ENCODE measurements at places on chromosomes 13 and 19. TPM values are rescaled to one million over a fixed set of nuclear protein-coding genes. Genes with fewer than 3 reads are reported as not detected.
A peak's percentile ranks its signal among the peaks of the same experiment; 100 is the strongest.

CRTC1 gene
- 18.2 TPM for total RNA-seq

DNA sequence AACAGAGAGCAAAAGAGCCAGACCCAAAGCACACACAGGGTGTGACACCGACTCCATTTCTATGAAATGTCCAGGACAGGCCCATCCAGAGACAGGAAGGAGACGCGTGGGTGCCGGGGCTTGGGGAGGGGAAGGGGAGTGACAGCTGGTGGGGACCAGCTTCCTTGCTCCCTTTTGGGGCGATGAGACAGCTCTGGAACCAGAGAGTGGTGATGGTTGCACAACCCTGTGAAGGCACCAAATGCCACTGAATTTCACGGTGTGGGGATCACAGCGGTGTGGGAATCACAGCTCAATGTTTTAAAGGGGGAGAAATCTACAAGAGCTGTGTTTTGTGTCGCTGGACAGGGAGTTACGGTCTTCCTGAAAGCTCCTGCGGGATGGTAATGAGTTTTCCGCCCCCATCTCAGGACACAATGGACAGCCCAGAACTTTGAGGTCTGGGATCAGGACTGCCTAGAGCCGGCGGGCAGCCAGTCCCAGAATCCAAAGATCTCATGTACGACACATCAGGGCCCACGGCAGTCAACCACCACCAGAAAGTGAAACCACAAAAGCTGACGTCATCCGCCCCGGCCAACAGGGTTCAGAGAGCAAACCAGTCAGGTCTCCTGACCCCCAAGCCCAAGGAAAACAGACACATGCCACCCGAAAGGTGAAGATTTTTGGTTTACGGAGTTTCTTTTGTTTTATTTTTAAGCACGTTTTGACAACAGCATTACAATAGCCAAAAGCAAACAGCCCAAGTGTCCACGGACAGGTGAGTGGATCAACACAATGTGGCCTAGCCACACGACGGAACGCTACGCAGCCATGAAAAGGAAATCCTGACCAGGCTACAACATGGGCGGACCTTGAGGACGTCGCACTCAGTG, 7.3 kb downstream of the SGTA start:
- no peaks in the 10 kb centered on the region for H3K4me1 ChIP-seq
- no peak overlapping the region for H3K4me3 ChIP-seq
- no peaks in the 10 kb centered on the region for H3K27me3 ChIP-seq
- no peak overlapping the region for H3K27ac ChIP-seq
- H3K36me3 ChIP-seq: no peaks in the 10 kb centered on the region
- no peak for DNase-seq

DNA sequence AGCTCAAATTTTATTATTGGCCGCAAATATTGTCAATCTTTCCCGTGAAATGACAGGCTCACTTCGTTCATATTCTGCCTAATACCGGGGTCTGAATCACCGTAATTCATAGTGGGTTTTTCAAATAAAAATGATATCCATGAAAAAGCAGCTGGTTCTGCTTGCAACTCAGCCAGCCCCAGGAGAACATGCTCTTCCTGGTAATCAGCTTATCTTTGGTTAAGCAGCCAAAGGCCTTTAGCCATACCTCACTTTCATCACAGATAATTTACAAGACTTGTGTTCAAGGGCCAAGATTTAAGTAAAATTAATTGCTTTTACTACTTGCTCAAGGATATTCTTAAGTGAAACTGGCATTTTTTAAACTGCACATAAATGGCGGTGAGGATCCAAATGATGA, 22.5 kb downstream of the RNASEH2B start:
- no peak overlapping the region for H3K4me3 ChIP-seq
- no peak overlapping the region for H3K27ac ChIP-seq
- H3K27me3 ChIP-seq: no peaks in the 10 kb centered on the region
- H3K36me3 ChIP-seq: no peaks in the 10 kb centered on the region
- no peak for DNase-seq

GRCh38 chr19:34284505-34284904, 30.2 kb downstream of the GARRE1 start:
- no peak overlapping the region for H3K4me3 ChIP-seq
- no peaks in the 10 kb centered on the region for H3K27me3 ChIP-seq
- no peaks in the 10 kb centered on the region for H3K36me3 ChIP-seq
- no peak overlapping the region for H3K27ac ChIP-seq

DNA sequence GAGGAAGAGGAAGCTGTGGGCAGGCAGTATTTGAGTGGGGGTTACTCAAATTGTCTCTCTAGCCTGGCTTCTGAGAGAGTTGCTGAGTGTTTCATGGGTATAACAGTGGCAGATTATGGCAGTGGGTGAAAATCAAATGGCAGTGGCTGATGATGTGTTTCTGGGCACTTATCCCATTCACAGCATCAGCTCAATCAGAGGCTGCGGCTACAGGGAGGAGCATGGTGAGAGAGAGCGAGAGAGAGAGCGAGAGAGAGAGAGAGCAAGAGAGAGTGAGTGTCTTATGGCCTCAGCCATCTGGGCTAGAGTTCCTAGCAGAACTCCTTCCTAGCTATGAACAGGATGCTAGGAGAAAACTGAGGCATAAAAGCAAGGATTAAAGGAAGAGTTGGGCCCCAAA, 178.9 kb downstream of the OLFM4 start:
- H3K27me3 ChIP-seq: no peaks in the 10 kb centered on the region
- H3K36me3 ChIP-seq: no peaks in the 10 kb centered on the region
- H3K4me1 ChIP-seq: no peaks in the 10 kb centered on the region
- H3K27ac ChIP-seq: no peak overlapping the region
- H3K4me3 ChIP-seq: no peak overlapping the region

- H3K27ac ChIP-seq: no peak overlapping the region
- DNase-seq: no peak
- H3K27me3 ChIP-seq: no peaks in the 10 kb centered on the region
- no peak overlapping the region for H3K4me3 ChIP-seq
Measured at GRCh38 chr19:35460608-35461007, 12.6 kb downstream of the FFAR2 start.

CEACAM4 gene
- total RNA-seq: not detected

DNA sequence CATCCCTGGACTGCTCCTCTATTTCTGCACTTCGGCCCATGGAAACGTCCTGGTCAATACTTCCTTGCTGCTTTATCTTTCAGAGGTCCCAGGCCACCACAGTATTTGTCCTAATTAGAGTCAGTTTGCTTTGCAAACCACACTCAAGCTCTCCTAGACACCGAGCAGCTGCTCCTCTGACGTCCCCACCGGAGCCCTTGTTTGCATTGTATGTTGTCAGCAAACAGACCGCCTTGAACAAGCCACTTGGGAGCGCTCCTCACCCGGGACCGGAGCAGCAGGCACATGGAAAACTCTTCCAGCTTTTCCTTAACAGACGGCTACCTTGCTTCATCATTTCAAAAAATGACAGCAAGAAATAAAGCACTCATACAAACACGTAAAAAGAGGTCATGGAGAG, 51.5 kb upstream of the GTF3A start:
- H3K27me3 ChIP-seq: no peaks in the 10 kb centered on the region
- DNase-seq: no peak
- no peaks in the 10 kb centered on the region for H3K36me3 ChIP-seq
- H3K4me3 ChIP-seq: no peak overlapping the region
- H3K27ac ChIP-seq: no peak overlapping the region
- H3K4me1 ChIP-seq: peaks cover 5% of the 10 kb centered on the region

DNA sequence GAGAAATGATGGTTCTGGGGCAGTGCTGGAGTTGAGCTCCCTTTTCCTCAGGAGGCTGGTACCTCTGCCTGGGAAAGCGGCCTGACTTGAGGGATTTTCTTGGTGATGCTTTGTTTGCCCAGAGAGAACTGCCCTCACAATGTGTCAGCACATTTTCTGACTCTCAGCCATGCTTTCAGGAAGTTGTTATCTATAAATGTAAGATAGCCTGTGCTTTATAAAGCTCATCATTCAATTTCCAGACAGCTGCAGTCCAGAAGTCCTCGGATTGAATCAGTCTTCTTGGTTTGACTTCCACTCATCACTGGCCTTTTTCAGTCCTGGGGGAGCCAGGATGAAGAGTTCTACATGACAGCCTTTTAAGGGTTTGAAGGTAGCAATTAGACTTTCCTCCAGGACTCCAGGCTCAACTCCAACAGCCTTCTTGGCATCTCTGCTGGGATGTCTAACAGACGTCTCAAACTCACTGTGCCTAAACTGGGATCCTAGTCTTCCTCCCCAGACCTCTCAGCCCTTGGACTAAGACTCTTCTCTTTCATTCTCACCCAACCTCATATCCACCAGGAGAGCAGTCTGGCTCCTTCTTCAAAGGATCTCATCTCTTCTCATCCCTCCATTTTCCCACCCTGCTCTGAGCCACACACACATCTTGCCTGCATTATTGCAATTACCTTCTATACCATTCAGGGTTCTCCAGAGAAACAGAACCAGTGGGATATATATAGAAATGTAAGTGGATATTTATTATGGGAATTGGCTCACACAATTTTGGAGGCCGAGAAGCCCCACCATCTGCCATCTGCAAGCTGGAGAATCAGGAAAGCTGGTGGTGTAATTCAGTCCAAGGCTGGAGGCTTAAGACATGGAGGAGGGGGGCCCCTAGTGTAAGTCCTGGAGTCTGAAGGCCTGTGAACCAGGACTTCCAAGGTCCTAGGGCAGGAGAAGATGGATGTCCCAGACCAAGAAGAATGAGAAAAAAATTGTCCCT, 13.1 kb downstream of the ERICH6B start:
- no peaks in the 10 kb centered on the region for H3K4me1 ChIP-seq
- H3K4me3 ChIP-seq: no peak overlapping the region
- H3K27me3 ChIP-seq: no peaks in the 10 kb centered on the region
- no peaks in the 10 kb centered on the region for H3K36me3 ChIP-seq

ZBTB7A gene
- total RNA-seq: 48.0 TPM

NMRK2 gene
- total RNA-seq: 0.21 TPM

DNA sequence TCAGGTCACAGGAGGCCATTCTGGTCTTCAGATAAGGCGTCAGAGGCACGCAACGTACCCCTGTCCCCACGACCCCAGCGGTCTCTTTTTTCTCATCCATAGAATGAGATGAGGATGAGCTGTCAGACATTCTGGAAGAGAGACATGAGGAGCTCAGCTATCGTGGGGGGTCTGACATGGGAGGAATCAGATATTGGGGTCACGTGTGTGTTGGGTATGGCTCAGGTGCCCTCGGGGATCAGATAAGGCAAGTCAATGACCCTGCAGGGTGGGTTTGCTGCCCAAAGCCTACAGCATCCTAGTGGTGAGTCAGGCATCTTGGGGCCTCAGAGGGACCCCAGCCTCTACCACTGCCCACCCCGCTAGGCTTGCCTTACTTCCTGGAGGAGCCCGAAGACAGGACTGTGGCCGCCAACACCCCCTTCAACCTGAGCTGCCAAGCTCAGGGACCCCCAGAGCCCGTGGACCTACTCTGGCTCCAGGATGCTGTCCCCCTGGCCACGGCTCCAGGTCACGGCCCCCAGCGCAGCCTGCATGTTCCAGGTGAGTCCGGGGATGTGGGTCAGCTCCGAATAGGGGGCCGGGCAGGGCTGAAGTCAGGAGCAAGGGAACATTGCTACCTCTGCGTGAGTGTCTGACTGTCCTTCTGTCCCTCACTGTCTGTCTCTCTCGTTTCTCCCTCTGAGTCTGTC, 2.6 kb downstream of the AXL start:
- H3K27ac ChIP-seq: peak overlapping the region; percentile 84
- H3K27me3 ChIP-seq: no peaks in the 10 kb centered on the region
- no peak for DNase-seq
- peaks cover 33% of the 10 kb centered on the region for H3K4me1 ChIP-seq
- no peaks in the 10 kb centered on the region for H3K36me3 ChIP-seq

GRCh38 chr19:7953060-7953459, 9.6 kb upstream of the TIMM44 start:
- no peaks in the 10 kb centered on the region for H3K27me3 ChIP-seq
- H3K36me3 ChIP-seq: no peaks in the 10 kb centered on the region
- H3K4me3 ChIP-seq: no peak overlapping the region
- H3K27ac ChIP-seq: no peak overlapping the region

GRCh38 chr19:2586196-2586595, 110.3 kb downstream of the GADD45B start:
- H3K4me1 ChIP-seq: no peaks in the 10 kb centered on the region
- no peak overlapping the region for H3K27ac ChIP-seq
- DNase-seq: no peak
- H3K27me3 ChIP-seq: no peaks in the 10 kb centered on the region
- H3K36me3 ChIP-seq: no peaks in the 10 kb centered on the region

DNA sequence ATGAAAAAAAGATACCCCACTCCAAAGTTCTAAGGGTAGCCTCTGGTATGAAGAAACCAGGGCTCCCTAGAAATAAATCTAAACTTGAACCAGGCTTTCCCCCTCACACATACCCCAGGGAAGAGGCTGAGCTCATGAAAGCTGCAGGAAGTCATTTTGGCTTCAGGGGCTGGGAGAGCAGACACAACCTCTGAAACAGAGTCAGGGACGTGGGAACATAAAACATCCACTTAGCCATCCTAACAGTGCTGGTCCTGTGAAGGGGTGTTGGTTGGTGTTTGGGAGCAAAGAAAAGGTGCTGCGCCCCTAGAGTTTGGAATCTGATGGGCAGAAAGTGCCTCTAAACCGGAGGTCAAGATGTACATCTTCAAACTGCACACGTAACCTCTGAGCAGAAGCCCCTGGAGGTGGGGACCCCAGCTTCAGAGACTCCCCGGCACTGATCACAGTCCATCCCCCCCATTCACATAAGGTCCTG, 15.8 kb downstream of the RAB3D start:
- no peak for DNase-seq
- no peaks in the 10 kb centered on the region for H3K27me3 ChIP-seq
- H3K4me3 ChIP-seq: no peak overlapping the region
- peaks cover 15% of the 10 kb centered on the region for H3K4me1 ChIP-seq
